ENCODE measurements at places on chromosomes 12 and 14. TPM values are rescaled to one million over a fixed set of nuclear protein-coding genes. Genes with fewer than 3 reads are reported as not detected.

Gene APOF
- not detected for total RNA-seq

Gene LHX5
- not detected for total RNA-seq

Gene CEBPE
- total RNA-seq, result not detected

Gene CCDC198
- total RNA-seq, result not detected

Gene JAG2
- total RNA-seq, result 6.1 TPM

Gene AMDHD1
- 1.6 TPM for total RNA-seq

Gene FERMT2
- 1.7 TPM for total RNA-seq

Gene BMP4
- 0.45 TPM for total RNA-seq

Gene ZNF10
- 12.9 TPM for total RNA-seq

Gene TSPAN11
- not detected for total RNA-seq

Gene ABCC9
- 0.05 TPM for total RNA-seq

Gene CLEC4C
- total RNA-seq, result not detected

Gene VRTN
- total RNA-seq, result not detected

Gene TWF1
- total RNA-seq, result 68.1 TPM

Gene DHH
- total RNA-seq, result 0.39 TPM

Gene TM9SF1
- 15.2 TPM for total RNA-seq

Gene CPNE6
- total RNA-seq, result not detected
